Smooth muscle cell of trachea (primary cell): ENCODE measurements at places on chromosomes 6 and 20. TPM values are rescaled to one million over a fixed set of nuclear protein-coding genes. Genes with fewer than 3 reads are reported as not detected.

The CALHM6 gene
- total RNA-seq: 0.33 and 0.44 TPM in 2 replicates

The MUC21 gene
- total RNA-seq: not detected in 2 replicates

The MROH8 gene
- 1.9 and 3.6 TPM in 2 replicates for total RNA-seq

The KIF3B gene
- 33.5 and 38.5 TPM in 2 replicates for total RNA-seq

The AARS2 gene
- 24.1 and 28.1 TPM in 2 replicates for total RNA-seq

The SIRPB1 gene
- 0.29 and 1.2 TPM in 2 replicates for total RNA-seq

The GPR63 gene
- total RNA-seq: 0.29 and 0.99 TPM in 2 replicates

The TGM2 gene
- 72.3 and 109 TPM in 2 replicates for total RNA-seq
